DMS 273 treated with DMSO at 0.1 percent for 48 hours (cell line): ENCODE measurements at places on chromosomes 6 and 20.

DNA sequence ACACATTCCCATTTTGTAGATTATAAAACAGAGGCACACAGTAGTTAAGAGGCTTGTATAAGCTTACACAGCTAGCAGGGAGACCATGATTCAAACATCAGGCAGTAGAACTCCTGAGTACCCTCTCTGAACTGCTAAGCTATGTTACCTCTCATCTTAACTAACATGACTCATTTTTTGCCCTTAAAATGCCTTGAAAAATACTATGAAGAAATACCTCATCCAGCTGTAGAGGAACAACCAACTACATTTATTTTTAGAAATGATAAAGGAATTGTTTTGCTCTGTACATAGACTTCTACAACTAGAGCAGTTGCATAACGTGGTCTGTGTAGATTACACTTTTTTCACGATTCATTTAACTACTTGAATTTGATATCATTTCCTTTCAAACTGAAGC is 102.1 kb downstream of the FLRT3 start:
- no peak for DNase-seq

GRCh38 chr6:8014947-8015346 is 49.2 kb downstream of the BLOC1S5 start:
- DNase-seq = no peak

GRCh38 chr6:132596201-132596600 is 6.7 kb upstream of the TAAR5 start:
- DNase-seq = no peak

GRCh38 chr6:126444659-126445273 is 104.9 kb downstream of the CENPW start:
- no peak for DNase-seq

DNA sequence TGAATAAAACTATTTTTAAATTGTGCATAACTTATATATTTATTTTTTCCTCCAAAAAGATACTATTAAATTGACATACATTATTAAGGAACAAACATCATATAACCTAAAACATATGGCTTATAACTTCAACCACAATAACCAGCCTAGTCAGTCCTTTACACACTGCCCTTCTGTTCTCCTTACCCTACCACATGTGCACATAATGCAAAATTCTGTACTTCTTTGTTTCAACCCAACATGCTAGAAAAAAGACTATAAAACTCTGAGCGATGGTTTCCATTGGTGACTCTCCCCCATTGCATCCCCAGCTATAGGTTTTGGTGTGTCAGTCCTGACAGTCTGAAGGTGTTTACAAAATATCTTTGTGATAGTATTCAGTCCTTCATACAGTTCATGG is 14.8 kb upstream of the TTK start:
- DNase-seq = no peak
